ENCODE measurements at places on chromosomes 7 and 10. TPM values are rescaled to one million over a fixed set of nuclear protein-coding genes. Genes with fewer than 3 reads are reported as not detected.

DNA sequence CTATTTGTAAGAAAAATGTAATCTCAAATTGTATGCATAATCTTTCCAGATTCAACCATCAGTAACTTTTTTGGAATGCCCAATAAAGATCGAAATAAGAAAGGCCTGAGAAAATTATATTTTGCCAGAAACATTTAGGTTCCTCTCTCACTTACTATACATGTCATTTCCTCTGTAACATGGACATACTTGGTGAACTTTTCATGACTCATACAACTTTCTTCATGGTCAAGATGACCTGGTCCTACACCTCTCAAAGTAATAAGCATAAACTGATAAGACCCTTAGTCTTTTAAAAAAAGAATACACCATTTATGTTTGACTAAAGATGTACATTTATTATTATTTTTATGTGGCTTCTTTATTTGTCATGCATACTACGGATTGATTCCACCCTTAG, 125.3 kb downstream of the REEP3 start:
- no peak for DNase-seq

- DNase-seq, result no peak
Measured at GRCh38 chr10:22837351-22837750, 90.5 kb upstream of the ARMC3 start.

- peak; percentile 38 for DNase-seq
Measured at GRCh38 chr7:40978047-40978446, 724.8 kb downstream of the INHBA start.

- no peak for DNase-seq
Measured at GRCh38 chr7:77649716-77650349, 46.4 kb upstream of the RSBN1L start.

The KIF11 gene
- 1.9 TPM for total RNA-seq

All from myocyte (in vitro differentiated cells).